ENCODE measurements at places on chromosomes 4 and X.

- no peak for DNase-seq
These were observed 264.3 kb upstream of the NOCT start for GRCh38 chr4:138751309-138751708.

- no peak for DNase-seq
These were observed 18.0 kb downstream of the TTC29 start for GRCh38 chr4:146927695-146928094.

GRCh38 chr4:13533670-13534343 is 10.5 kb downstream of the NKX3-2 start:
- no peak for DNase-seq

DNA sequence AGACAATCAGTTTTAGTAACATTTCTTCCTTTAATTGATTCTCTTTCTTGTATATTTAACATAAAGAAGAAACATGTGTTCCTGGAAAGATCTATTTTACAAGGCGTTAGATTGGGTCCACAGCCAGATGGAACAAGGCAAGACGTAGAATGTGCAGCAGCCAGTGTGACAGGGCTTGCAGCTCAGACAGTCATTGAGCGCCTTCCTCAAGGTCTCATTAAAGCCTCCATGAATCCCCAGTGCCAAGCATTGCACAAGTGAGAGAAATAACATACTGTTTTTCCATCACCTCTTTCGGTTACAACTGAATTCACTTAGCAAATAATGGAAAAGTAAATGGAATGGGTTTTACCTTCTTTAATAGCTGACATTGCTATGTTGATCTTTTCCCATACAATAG is 292.5 kb downstream of the USP46 start:
- DNase-seq = no peak

- no peak for DNase-seq
These were observed 29.5 kb downstream of the CXXC4 start for GRCh38 chr4:104465201-104465600.

DNA sequence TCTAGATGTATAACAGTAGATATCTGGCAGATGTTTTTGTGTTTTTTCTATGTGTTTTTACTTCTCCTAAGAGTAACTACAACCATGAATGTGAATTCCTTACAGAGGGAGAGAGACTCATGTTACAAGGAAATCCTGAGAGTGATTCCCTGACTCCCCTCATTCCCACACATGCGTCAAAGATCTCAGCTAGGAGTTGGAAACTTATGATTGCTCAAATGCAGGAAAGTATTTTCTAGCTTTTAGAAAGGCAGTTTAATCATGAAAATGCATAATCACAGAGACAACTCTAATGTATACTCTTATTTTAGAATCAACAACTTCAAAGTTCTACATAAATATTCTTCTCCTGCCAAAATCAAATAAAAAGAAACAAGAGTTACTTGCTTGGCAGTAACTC is 121.8 kb downstream of the PDE5A start:
- DNase-seq = no peak

GRCh38 chr4:168154546-168155277 is 62.4 kb downstream of the ANXA10 start:
- DNase-seq = no peak

- DNase-seq = no peak
These were observed 17.1 kb downstream of the PRIMPOL start for GRCh38 chr4:184666670-184667069.

GRCh38 chr4:41844327-41844726 is 90.9 kb upstream of the TMEM33 start:
- peak; percentile 50 for DNase-seq

GRCh38 chr4:69831646-69832325 is 28.2 kb downstream of the SULT1E1 start:
- no peak for DNase-seq

GRCh38 chrX:80139564-80139963 is 125.0 kb downstream of the TBX22 start:
- DNase-seq = no peak

- peak; percentile 64 for DNase-seq
These were observed 32.3 kb upstream of the IRF2 start for GRCh38 chr4:184506527-184507121.

- DNase-seq = no peak
These were observed 85.6 kb downstream of the MANBA start for GRCh38 chr4:102675141-102675540.

DNA sequence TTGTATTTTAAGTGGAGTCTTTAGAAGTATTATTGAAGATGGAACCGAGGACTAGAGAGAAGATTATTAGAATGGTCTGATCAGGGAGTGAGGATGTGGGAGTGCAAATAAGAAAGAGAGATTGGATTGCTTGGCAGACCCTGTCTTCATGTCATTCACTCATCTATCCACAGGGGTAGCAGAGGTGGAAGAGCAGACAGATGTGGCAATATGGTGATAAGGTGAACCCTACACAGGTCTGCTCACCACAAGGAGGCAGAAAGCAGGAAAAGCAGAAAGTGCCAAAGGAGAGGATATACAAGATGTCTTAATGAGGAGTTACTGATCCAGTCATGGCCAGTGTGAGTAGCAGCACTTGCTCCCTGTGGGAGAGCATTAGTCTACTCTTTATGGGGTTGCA is 129.4 kb downstream of the MAGEE2 start:
- DNase-seq = no peak

GRCh38 chrX:110327336-110327735 is 9.5 kb upstream of the AMMECR1 start:
- DNase-seq = no peak

- DNase-seq = no peak
These were observed 621.8 kb upstream of the GALNT7 start for GRCh38 chr4:172546782-172547181.

DNA sequence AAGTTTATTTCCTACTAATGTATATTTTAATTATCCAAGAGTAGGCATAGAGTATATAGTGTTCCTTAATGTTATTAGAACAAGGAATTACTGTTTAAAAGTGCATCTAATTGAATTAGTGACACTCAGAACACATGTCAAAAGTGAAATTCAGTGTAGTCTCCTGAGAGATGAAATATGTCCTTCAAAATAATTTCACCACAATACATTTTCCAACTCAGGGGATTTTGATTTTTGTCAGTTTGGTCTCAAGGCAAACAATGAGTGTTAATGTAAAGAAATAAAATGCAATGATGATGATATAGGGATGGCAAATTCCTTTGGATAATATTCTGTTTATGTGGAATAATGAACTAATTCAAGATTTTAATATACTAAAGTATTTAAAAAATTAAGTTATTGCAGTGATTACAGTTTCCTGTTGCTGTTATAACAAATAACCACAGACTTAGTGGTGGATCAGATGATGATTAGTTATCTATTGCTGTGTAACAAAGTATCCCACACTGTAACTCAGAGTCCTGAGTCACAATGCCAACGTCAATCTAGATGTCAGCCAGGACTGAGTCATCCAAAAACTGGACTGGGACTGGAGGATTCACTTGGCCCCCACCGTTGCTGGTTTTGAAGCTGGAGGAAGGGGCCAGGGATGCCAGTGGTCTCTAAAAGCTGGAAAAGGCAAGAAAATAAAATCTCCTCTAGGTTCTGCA is 148.0 kb upstream of the SLC7A11 start:
- no peak for DNase-seq

- DNase-seq = no peak
These were observed 166.1 kb downstream of the AFAP1 start for GRCh38 chr4:7773401-7774180.

DNA sequence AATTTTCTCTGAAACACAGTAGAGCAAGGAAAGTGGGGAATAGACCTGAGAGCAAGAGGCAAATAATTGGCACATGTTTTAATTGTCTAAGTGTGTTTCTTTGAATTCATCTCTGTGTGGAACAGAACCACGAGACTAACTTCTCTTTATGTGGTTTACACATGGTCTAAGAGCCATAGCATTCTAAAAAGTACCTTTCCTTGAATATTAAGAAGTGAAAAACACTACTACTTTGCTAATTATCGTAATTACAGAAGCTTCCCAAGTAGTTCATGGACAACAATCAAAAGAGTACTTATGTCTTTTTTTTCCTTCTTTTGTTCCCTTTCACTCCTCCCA is 2.9 kb upstream of the CYBB start:
- DNase-seq = no peak

GRCh38 chrX:148960060-148960459 is 459.6 kb downstream of the AFF2 start:
- DNase-seq = no peak

DNA sequence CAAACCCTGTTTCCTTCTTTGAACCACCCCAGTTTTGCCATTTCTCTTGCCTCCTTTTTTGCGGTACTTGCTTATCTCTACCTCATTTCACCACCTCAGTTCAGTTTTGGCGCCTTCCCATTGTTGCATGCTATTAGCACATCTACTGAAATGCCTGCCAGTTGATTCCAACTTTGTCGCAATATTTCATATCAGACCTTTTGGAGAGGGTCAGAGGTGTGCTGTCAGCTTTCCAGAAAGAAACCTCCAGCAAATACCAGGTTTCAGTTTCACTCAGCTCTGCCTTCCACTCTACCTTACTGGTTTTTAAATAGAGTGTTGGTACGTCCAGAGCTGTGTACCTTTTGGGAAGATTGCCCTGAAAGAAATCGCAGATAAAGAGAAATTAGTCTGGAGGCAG is 91.9 kb upstream of the CPEB2 start:
- DNase-seq = no peak

DNA sequence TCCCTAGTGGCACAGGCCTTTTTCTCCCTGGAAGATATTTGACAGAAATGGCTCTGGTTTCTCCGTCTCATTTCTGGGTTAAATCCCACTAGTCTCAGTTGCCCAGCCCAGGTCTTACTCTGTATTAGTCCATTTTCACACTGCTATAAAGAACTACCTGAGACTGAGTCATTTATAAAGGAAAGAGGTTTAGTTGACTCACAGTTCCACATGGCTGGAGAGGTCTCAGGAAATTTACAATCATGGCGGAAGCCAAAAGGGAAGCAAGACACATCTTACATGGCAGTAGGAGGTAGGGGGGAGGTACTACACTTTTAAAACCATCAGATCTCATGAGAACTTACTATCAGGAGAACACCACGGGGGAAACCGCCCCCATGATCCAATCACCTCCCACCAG is 81.9 kb downstream of the FHDC1 start:
- DNase-seq = no peak

DNA sequence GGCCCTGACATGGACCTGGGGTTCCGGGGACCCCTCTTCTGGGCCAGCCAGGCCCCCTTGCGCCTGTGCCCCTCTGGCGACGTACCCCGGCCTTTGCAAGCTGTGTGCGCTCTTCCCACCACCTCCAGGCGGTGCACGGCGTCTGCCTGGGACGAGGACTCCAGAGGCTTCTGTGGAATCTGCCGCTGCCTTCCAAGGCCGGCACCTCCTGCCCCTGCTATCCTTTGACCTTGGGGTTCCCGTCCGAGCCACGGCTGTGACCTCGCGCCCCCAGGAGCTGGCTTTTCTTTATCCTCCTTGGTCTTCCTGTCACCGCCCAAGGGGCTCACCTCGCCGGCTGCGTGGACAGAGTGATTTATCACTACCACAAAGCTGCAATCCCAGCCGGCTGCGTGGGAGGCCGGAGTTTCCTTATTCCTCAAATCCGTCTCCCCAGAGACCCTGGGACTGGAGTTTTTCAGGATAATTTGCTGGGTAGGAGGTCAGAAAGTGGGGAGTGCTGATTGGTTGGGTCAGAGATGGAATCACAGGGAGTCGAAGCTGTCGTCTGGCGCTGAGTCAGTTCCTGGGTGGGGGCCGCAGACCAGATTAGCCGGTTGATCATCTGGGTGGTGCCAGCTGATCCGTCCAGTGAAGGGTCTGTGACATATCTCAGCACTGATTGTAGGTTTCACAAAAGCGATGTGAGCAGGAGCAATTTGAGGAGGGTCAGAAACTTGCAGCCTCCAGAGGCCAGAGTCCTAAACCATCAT is 19.8 kb upstream of the PLCXD1 start:
- DNase-seq = no peak

DNA sequence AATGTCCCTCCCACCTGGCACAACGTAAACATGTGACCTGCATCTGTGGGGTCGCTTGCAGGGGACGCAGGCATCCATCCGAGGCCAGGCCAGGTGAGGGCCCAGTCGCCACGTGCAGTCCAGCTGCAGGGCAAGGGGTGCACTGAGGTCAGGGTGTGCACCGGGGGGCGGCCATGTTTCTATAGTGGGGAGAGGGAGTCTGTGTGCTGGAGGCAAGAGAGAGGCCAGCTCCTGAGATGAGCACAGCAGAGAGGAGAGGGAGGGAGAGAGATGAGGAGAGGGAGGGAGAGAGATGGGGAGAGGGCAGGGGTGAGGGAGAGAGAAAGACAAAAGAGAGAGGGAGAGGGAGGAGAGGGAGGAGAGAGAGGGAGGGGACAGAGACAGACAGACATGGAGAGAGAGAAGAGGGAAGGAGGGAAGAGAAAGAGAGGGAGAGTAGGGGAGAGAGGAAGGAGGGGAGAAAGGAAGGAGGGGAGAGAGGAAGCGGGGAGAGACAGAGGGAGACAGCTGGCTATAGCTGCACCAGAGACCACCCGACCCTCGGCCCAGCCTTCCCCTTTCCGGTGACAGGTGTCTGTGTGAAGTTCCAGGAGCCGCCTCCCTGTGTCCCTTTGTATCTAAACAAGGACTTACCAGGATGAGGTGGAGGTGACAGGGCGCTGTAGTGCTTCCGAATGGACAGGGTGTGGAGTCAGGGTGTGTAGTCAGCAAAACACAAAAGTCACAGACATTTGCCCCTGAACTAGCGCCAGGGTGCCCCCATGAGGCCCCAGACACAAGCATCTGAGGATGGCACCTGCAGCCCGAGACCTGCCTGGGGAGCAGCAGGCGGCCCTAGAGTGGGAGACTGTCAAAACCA is 68.7 kb downstream of the ADRA2C start:
- DNase-seq = peak; percentile 51

- DNase-seq = no peak
These were observed 83.9 kb downstream of the VEGFC start for GRCh38 chr4:176708771-176709311.

DNA sequence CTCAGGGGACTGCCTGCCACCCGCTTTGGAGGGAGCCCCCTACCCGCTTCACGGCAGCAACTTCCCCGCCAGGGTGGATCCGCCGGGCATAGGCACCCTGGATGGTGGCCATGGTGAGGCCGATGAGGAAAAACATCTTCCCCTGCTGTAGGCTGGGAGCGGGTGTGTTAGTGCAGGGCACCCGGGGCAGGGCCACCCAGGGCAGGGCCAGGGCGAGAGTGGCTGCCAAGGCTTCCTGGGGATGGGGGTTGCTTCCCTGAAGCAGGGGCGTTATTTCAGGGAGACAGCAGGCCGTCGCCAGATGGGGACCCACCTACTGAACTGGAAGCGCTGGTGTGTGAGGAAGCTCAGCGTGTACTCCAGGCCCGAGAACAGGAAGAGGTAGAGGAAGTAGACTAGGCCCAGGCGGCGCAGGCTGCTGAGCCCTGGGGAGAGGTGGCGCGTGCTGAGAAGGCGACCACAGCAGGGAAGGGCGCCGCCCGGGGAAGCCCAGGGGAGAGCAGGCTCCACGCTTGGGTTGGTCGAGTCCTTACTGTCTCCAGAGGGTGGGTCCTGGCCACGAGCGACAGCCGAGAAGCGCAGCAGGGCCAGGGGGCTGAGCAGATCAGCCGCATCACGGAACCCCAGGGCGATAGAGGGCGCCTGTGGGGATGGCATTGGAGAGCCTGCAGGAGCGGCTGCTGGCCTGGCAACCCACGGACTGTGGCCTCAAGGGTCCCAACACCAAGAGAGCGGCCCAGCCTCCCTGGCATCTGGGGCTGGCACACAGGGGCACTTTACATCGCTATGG is 31.5 kb downstream of the NOP14 start:
- peak; percentile 93 for DNase-seq

GRCh38 chr4:166259081-166259480 is 386.0 kb downstream of the TLL1 start:
- DNase-seq = no peak

- DNase-seq = no peak
These were observed 13.2 kb downstream of the TRIM2 start for GRCh38 chr4:153217440-153217839.

All from Karpas-422 (cell line).